Foreskin keratinocyte (primary cell): ENCODE measurements at places on chromosomes 6 and 20. TPM values are rescaled to one million over a fixed set of nuclear protein-coding genes. Genes with fewer than 3 reads are reported as not detected.

- DNase-seq = no peak
Measured at GRCh38 chr6:157994125-157994795, 12.6 kb downstream of the SYNJ2 start.

- no peak for DNase-seq
Measured at GRCh38 chr6:157861814-157862213, 38.8 kb downstream of the SNX9 start.

- DNase-seq = no peak
Measured at GRCh38 chr6:148081076-148081475, 261.6 kb upstream of the SASH1 start.

DNA sequence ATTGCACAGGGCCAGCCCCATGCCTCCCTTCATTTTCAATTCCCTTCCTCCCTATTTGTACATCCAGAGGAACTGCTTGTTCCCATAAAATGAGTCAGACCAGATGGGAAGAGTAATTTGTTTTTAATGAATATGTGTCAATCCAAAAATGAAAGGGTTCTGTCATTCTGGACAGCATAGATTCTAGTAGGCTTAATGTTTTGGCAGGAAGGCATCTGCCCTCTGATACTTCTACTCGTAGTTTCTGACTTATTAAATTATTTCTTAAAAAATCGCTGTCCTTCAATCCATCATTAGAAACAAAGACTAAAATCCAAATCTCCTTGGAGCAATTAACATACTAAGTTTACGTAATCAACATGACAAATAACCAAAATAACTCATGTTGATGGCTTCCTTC is 665.5 kb downstream of the TENT5A start:
- DNase-seq = no peak

DNA sequence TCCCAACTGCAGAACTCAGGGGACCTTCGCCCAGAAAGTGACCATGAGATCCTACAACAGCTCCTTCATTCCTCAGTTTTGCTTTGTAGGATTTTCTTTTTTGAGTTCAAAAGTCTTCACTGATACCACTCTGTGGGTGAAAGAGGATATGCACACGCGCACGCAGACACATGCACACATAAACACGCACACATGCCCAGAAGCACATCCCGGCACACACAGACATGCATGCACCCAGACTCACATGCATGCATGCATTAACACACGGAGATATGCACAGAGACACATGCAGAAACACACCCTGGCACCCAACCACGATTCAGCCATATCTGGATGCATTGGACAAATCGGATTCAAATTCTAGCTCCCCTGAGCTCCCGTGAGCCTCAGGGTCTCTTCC is 36.4 kb downstream of the ANKRD60 start:
- DNase-seq = no peak

- no peak for DNase-seq
Measured at GRCh38 chr20:34300809-34301586, 2.2 kb downstream of the AHCY start.

DNA sequence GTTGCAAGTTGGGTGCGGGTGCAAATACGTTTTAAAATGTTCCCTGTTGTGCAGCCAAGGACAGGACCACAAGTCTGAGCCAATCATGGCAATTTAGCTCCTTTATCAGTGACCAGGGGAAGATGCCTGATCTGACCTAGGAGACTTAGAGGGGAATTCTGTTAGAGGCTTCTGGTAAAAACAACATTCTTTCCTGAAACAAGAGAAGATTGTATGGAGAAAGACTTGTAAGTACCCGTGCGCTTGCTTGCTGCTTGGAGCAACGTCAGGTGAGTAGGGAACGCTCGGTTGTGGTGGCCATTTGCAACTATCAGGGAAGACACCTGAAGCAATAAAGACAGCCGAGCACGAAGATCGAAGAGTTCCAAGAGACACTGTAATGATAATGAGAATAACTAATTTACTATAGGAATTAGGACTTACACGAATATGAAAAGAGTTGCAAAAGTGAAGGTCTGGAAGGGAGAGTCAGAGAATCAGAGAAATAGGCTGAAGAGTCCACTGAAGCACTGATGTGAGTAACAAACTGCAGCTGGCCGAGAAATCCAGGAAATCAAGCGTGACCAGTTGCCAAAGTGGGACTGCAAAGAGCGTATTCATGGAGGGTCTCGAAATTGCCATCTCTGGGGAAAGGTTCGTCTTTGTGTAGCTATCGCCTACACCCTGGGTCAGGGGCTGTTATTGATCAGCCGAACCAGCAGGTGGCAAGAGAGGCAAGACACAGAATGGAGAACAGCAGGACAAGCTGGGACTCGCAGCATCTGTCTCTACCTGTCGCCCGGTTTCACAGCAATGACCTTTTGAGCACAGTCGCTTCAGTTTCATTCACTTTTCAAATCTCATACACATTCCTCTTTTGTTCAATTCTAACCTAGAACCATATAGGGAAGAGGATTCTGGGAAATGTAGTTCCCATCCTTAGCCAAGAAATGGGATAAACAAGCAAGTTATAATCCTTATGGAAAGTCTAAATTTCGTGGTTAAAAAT is 26.1 kb downstream of the LOC128125822 start:
- DNase-seq = peak; percentile 74

GRCh38 chr6:100203400-100203799 is 209.4 kb upstream of the MCHR2 start:
- DNase-seq = peak; percentile 96

DNA sequence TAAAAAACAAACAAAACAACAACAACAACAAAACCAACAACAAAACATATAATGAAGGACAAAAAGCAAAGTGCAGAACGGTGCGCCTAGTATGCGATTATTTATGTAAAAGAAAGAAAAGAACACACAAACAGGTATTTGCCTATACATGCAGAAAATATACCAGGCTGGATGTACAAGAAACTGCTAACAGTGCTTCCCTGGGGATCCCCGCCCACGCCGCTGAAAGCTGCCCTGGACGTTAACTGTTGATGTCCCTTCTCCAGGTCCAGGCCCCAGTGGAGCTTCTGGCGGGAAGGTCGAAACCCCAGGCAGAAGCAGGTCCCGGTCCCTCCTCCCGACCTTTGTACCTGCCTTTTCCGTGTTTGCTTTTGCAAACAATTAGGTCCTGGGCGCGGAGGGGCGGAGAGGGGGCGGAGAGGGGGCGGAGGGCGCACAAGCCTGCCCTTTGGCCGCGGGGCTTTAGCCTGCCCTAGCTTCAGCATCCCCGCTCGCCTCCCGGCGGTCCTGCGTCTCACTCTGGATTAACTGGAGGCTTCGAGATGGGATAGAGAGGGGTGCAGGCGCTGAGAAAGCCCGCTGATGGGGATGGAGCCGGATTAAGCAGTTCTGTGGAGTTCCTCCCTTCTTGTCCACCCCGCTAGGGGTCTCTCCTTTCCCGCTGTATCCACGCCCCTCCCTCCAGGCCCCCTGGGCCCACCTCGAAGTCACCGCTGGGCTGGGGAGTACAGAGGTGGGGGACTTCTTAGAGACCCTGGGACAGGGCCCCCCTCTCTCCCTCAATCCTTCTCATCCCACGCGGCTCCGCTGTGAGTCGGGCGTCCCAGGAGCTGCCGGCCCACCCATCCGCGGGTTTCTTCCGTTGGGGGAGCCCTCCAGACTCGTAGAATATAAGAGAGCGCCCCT is 8.2 kb upstream of the AHCY start:
- DNase-seq = no peak

- DNase-seq = no peak
Measured at GRCh38 chr6:164928057-164928727, 381.2 kb downstream of the C6orf118 start.

DNA sequence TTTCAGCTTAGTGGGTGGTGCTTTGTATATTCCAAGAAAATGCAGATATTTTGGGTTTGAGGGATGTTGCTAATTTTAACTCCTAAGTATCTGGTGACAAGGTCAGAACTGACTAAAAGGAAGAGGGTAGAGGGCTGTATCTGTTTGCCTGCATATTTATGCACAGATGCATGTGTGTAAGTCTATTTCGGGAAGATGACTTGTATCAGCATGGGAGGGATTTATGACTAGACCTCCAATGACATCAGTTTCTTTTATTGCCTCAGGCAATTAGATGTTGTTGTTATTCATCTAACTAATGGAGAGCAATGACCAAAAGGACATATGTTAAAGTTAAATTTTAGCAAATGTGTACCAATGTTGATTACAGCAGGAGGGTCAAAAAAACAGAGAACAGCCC is 734.3 kb downstream of the QKI start:
- DNase-seq = no peak

GRCh38 chr6:36361071-36361470 is 24.4 kb upstream of the BNIP5 start:
- no peak for DNase-seq

DNA sequence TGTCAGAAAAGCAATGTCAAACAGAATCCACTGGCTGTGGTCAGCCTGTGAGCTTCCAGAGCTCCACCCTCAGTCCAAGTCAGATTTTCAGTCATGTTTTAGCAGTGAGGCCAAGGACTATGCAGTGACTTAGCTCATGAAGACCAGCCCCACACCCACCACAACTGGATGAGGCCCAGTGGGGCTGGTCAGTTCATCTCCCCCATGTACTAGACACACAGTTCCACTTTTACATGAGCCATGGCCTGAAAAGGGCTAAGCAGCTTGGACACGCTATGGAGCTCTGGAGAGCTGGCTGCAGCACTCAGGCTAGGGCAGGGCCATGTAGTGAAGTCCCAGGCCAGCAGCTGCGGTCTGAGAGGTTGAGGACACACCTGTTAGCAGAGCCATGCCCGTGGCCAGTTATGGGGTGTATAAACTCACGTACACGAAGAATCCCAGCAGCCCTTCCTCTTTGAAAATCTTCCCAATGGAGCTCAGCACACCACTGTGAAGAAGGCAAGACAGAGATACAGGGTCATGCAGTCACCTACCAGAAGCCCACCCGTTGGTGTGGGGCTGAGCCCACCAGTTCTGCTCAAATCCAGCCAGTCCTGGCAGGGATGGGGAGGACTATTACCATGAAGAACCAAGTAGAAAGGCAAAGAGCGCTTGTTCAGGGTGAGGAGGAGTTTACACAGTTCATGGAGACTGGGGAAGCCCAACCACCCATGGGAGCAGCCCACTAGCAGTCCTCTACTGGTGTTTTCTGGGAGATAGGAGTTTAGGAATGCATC is 10.6 kb downstream of the MTCH1 start:
- DNase-seq = no peak

DNA sequence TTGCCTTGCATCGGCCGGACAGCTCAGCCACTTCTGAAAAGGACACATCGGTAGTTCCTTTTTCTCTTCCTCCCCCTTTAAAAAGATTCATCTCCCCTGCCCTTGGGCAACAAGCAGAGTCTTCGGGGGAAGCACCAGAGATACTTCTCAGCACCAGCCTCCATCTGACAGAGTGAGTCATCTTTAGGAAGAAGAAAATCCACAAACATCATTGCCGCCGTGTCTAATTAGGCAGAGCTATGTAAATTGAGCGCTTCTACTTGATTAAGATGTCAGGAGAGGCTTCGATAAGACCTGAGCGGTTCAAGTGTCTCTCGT is 186.4 kb downstream of the TAF4 start:
- DNase-seq = no peak

DNA sequence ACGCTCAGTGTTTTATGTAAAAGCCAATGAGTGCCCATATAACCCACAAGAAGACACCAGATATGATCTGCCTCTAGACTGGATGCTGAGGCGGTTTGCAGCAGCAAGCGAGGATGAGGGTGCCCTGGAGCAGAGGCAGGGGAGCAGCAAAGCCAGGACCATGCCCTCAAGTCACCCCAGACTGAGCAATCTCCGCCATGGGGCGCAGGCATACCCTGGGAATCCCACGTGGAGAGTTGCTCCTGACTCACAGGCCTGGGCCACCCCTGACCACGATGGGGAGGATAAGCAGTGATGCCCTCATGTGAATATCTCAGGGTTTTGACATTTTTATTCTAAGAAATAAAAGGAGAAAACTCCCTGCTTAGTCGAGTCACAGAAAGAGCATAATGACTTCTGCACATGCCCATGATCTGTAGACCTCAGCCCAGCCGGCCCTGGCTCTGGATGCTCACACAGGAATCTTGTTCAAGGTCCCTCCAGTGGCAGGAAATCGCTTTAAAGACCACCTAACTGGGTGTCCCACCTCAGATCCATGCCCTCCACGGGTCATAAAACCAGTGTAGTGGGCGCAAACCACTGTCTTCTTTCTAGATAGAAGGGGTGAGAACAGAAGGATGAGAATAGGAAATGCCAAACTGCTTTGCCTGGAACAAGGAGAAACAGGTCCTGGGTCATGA is 138.3 kb upstream of the SNX9 start:
- no peak for DNase-seq

DNA sequence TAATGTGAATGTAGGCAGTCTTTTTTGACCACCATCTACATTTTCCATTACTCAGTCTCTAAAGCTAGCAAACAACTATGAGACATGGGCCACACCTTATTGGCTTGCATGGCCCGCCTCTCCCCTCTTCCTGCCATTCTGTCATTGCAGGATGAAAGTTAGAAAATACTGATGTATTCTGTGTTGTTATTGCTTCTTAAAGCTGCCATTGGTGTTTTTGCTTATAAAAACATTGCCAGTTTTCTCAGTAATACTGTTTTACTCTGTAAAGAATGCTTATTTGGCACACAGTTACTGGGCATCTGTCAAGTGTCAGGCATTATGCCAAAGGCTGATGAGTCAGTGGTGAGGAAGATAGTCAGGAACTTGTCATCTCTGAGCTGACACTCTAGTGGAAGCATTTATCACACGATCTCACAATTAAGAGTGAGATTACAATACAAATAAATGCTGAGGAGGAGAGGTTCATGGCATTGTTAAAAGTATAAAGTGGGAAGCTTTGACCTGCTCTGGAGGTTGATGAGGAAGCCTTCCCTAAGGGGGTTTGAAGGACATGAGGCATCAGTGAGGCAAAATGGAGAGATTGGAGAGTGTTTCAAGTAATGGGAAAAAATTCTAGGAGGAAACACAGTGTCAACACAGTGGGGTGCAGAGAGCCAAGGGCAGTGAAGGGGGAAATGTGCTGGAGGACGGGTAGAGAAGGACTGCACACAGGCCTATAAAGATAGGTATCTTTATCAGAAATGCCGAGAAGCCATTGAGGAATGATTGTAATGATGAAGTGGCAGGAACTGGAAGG is 14.7 kb downstream of the KLHL32 start:
- peak; percentile 79 for DNase-seq

GRCh38 chr6:502761-503160 is 111.2 kb downstream of the IRF4 start:
- DNase-seq = no peak

GRCh38 chr6:38571721-38572120 is 68.0 kb downstream of the BTBD9 start:
- DNase-seq = no peak

- no peak for DNase-seq
Measured at GRCh38 chr6:17768881-17769280, 62.2 kb upstream of the NUP153 start.

SAMD5 gene
- 0.46 and 0.76 TPM in 2 replicates for polyA plus RNA-seq

ECI2 gene
- 54.9 and 65.8 TPM in 2 replicates for polyA plus RNA-seq

LBP gene
- polyA plus RNA-seq = not detected in 2 replicates

MROH8 gene
- 0.28 and 0.42 TPM in 2 replicates for polyA plus RNA-seq

CCR6 gene
- polyA plus RNA-seq = not detected in 2 replicates

THBS2 gene
- polyA plus RNA-seq = 85.3 and 98.3 TPM in 2 replicates
